Right lung (tissue), 10 donors: ENCODE measurements at places on chromosomes 7 and 10. TPM values are rescaled to one million over a fixed set of nuclear protein-coding genes. Genes with fewer than 3 reads are reported as not detected.

TFR2 gene
- 2.7 TPM for polyA plus RNA-seq

DNA sequence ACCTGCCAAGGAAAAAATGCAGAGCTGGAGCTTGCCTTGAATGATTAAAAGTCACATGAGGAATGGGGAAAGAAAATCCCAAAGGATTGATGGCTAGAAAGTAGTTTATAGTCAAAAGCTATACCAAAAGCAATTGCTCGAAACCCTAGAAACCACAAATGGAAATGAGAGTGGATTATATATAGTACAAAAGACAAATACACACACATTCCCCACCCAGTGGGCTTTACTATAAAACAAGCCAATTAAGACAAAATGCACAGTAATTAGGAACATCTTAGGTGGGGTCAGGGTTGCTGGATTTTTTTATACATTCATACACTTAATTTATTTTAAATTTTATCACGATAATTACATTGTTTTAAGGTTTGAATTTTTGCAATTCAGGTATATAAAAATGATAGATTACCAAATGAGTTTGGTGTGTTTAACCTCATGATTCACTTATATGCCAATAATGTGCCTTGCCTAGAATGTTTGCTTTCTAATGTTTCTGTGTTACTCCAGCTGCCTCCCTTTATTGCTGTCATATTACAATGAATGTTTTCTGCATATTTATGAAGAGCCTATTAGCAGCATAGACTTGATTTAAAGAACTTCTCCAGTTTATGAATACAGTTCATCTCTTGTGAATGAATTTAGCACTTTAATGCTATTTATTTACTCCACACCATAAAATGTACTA is 421.3 kb downstream of the EXOC4 start:
- DNase-seq: no peak

DNA sequence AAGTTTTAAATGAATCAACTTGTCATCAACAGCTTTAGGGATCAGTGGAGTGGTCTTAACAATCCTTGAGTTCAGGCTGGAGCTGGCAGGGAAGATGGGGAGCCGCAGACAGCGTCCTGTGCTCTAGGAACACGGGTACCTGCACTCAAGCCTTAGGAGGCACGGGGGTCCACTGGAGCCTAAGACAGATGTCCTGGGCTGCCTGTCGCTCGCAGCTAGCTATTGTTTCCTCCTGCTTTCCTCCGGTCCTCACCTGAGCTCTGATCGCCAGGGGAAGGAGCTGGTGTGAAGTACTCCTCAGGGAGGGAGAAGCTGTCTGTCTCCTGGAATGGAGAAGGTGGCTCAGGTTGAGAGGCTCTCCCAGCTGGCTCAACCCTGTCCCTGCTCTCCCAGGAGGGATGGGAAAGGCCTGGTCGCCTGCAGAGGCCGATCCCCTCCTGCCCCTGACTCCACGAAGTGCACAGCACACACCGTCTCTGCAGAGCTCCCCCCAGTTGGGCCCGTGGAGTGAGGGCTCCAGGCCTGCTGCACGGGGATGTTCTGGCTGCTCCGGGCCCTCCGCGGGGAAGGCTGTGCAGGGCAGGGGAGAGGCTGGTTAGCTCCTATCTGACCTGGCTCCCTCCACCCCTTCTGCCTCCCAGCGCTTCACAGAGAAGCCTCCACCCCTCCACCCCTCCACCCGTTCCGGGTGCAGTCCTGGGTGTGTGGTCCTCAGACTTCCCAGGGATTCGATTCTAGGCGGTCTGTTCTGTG is 14.5 kb upstream of the PYROXD2 start:
- no peak for DNase-seq

- no peak for DNase-seq
These were observed 15.4 kb upstream of the FKBP9 start for GRCh38 chr7:32941681-32942414.

DNA sequence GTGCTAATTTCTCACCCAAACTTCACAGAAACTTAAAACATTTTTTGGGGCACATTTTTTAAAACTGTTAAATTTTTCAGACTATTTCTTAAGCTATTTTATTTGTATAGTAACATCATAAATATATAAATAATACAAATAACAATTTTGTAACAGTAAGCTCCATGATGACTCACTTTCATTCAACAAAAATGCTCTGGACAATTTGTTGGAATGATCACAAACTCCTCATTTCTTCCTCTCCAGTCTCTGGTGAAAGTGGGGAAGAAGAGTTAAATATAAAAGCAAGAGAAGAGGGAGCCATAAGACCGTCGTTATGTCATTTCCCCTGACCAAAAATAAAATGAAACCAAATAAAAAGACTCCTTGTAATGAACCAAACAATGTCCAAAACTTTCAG is 162.4 kb downstream of the AGMO start:
- no peak for DNase-seq

- no peak for DNase-seq
These were observed 30.7 kb downstream of the COA1 start for GRCh38 chr7:43698460-43699255.

GRCh38 chr7:45160417-45160881 is 2.9 kb downstream of the RAMP3 start:
- no peak for DNase-seq

DNA sequence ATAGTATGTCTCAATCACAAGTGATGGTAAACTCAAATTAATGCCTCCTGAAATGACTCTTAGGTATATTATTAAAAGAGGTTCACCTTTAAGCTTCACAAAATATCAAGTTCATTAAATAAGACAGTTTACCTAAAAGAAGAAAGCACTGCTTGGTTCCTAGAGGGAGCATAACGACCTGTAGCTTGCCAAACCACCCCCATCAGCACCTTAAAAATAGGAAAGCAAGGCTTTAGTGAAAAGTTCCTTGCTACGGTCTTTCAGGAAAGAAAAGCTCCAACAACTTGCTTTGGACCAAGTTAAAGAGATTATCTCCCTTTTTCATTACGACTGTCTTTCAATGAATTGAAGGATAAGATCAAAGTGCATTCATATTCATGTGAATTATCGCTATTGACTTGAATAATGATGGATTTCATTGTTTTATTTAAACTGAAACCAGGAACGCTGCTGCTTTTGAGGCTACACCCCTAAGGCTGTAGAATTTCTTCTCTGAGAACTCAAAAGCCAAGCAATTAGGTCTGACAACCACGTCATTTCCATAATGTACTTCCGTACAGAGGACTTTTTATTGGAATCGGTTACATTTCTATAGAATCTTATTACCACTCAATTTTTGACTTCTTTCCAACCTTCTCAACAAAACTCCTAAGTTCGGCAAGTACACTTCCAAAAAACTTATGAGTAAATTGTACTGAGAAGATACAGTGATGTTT is 7.0 kb upstream of the SPAG6 start:
- no peak for DNase-seq

DNA sequence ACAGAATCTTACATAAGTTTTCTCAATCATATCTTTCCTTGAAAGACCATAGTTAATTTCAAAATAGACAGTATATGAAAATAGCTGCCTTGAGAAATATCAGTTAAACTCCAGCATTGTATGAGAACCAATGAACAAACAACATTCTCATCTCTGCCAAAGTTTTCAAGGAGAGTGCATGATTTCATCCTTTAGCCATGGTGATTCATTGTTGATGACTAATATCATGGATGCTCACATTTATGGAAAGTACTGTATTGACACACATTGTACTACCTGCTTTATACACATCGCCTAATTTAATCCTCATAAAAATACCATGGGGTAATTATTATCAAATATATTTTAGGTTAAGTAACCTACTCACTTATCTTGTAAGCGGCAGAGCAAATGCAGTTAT is 250.3 kb downstream of the CNTNAP2 start:
- DNase-seq: no peak

MUC12 gene
- 0.93 TPM for polyA plus RNA-seq

GRID1 gene
- polyA plus RNA-seq: 1.1 TPM

GRCh38 chr7:127251465-127252376 is 1.0 kb downstream of the GRM8 start:
- DNase-seq: no peak

- DNase-seq: peak; percentile 36
These were observed 111.5 kb downstream of the LRMDA start for GRCh38 chr10:75542906-75543305.

DNA sequence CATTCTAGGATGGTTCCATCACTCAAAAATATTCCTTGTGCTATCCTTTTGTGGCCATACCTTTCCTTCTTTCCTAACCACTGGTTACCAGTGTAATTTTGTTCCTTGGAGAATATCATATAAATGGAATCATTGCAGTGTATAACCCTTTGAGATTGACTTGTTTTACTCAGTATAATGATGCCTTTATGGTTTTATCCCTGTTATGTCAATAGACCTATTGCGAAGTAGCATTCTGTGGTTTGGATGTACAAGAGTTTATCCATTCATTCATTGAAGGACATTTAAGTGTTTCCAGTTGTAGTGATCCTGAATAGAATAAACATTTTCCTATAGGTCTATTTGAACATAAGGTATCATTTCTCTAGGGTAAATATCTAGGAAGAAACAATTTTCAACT is 54.2 kb downstream of the RBM33 start:
- DNase-seq: no peak

- no peak for DNase-seq
These were observed 18.3 kb downstream of the SKIDA1 start for GRCh38 chr10:21507150-21507549.

ZWINT gene
- 92.4 TPM for polyA plus RNA-seq

DNA sequence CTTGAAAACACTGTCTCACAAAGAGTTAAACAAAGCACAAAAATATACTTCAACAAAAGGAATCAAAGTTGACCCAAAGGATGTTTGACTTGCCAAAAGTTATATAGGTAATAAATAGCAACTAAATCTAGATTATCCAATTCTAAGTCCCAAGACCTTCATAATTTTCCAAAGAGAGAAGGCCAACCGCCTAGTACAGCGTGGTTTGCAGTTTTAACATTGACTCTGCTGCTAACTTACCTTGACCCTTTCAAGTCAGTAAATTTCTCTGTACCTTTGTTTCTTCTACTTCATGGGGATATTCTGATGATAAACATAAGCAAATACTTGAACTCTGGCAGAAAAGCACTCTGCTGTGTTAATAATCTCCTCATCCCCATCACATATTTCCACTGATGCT is 1.9 kb upstream of the GPR22 start:
- DNase-seq: no peak

- no peak for DNase-seq
These were observed 953 bp downstream of the NODAL start for GRCh38 chr10:70440296-70441160.

SFTPA1 gene
- 18.1 TPM for polyA plus RNA-seq

GRCh38 chr7:111215550-111215949 is 124.6 kb downstream of the LRRN3 start:
- DNase-seq: no peak

DNA sequence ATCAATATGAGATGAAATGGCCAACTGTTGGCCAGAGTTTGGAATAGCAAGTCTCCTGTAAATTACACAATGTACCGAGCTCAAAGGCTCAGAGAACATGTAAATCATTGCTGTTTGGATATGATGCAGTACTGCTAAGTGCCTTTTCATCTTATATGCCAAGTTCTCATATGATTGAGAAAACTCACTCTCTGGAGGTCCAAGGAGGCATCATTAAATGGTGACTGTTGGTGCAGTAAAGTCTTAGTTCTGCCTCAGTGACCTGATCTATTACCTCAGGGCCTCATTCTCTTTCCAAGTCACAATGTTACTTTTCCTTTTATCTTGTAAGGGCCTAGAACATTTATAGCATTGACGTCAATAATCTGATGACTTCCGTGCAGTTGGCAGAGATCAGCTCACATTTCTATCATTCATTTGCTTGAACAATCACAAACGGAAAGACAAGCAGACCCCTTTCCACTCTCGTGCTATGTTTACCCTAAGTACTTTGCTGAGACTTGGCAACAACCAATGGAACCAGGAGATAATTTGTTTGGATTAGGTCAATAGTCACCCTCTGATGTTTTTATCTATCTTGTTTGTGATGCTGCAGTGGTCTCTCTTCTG is 32.6 kb upstream of the PDK4 start:
- no peak for DNase-seq

GRCh38 chr10:43801140-43801539 is 152.5 kb upstream of the ZNF32 start:
- DNase-seq: no peak

GRCh38 chr7:157568770-157569584 is 232.2 kb downstream of the DNAJB6 start:
- peak; percentile 51 for DNase-seq

GRCh38 chr7:69419934-69420333 is 178.3 kb upstream of the AUTS2 start:
- no peak for DNase-seq

FRMD4A gene
- 60.9 TPM for polyA plus RNA-seq

DNA sequence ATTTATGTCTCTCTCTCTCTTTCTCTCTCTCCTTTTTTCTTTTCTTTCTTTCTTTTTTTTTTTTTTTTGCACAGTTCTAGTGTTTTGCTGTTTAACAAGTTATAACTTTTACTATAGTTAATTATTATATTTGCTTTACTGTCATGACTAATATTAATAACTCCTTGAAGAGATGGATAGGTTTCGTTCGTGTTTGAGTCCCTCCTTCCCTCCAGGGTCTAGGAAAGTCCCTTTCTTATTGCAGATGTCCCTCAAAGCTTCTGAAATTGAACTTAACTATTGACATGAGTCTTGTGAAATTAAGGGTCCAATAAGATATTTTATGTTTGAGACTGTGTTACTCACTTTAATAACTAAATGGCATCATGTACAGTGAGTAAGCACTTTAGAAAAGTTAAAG is 131.4 kb downstream of the PLXDC2 start:
- DNase-seq: no peak
